Esophagus squamous epithelium (tissue), 5 donors: ENCODE measurements at places on chromosomes 12 and 14.
A peak's percentile ranks its signal among the peaks of the same experiment; 100 is the strongest.

DNA sequence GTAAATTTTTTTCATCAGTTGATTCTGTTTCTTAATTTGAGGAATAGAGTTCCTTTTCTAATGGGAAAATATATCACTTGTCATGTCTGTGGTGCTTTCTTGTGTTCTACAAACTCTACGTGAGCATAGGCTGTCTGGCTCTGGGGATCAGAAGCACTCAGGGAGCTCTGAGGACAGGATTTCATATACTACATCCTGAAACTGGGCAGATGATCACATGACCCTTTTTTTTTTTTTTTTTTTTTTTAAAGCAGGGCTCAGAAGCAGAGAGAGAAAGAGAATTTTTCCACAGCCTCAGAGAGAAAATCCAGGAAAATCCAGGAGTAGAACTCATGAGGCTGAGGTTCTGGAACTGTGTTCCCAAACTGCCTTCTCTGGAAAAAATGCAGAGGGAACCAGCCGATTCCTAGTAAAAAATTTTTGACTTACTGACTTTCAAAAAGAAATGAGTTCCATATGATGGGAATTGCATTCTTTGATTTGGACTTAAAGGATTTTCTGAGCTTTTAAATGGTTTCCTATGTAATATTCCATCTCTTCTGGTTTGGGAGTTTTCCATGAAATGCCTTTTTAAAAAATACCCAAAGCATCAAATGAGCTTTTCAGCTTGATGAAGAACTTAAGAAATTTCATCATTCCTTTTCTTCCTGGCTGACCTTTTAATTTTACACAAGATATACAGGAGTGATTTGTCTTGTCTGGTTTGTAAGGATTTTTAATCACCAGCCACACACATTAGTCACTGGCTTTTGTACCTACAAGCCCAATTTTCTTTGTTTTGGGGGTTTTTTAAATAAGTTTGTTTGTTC, 183.1 kb upstream of the HIF1A start:
- peaks cover 1% of the 10 kb centered on the region for H3K36me3 ChIP-seq
- H3K27ac ChIP-seq: peak overlapping the region; percentile 84
- H3K4me1 ChIP-seq: peaks cover 45% of the 10 kb centered on the region

- DNase-seq: no peak
- H3K36me3 ChIP-seq: no peaks in the 10 kb centered on the region
- H3K27me3 ChIP-seq: no peaks in the 10 kb centered on the region
- no peaks in the 10 kb centered on the region for H3K4me1 ChIP-seq
- H3K4me3 ChIP-seq: no peak overlapping the region
- no peak overlapping the region for H3K27ac ChIP-seq
These were observed 162.1 kb downstream of the ESRRB start for GRCh38 chr14:76537906-76538647.

DNA sequence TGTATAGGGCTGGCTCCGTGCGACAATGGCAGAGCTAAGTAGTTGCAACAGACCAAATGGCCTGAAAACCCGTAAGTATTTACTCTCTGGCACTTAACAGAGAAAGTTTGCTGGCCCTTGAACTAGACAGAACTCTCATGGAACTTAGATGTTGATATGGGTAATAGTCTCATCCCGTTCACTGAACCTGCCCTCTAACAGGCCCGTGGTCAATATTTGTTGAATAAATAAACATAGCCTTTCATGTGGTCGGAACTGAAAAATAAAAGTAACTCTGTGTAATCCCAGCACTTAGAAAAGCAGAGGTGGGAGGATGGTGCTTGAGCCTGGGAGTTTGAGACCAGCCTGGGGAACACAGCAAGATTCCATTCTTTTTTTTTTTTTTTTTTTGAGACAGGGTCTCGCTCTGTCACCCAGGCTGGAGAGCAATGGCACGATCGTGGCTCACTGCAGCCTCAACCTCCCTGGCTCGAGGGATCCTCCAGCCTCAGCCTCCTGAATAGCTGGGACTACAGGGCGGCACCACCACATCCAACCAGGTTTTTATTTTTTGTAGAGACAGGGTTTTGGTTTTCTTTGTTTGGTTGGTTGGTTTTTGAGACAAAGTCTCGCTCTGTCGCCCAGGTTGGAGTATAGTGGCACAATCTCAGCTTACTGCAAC, 29.7 kb downstream of the KDM2B start:
- peaks cover 27% of the 10 kb centered on the region for H3K36me3 ChIP-seq
- no peaks in the 10 kb centered on the region for H3K4me1 ChIP-seq
- H3K4me3 ChIP-seq: no peak overlapping the region
- no peak overlapping the region for H3K27ac ChIP-seq
- DNase-seq: no peak

DNA sequence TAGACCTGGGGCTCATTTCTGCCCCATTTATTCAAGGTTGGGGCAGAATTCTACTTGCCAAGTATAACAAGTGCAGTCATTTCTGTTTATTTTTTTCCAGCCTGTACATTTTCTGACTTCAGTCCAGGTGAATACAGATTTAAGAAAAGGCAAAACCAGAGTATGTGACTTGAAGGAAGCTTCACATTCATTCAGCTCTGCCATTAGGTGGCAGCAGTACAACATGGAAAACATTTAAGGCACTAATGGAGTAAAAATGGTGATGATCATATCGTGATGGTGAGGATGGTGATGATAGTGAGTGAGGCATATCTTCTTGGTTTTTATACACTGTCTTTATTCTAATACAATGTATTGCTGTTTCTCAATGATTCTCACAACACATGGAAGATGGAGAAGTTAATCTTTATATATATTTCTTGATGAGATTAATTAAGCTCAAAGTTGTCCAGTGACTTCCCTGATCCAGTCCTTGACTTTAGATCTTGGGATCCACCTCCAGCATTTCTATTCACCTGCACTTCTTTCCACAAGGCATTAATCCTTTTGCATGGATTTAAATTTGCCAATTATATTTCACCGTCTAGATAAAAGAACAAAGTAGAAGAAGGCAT, 176.7 kb upstream of the SEL1L start:
- H3K4me1 ChIP-seq: no peaks in the 10 kb centered on the region
- H3K36me3 ChIP-seq: no peaks in the 10 kb centered on the region
- H3K27me3 ChIP-seq: no peaks in the 10 kb centered on the region
- DNase-seq: no peak
- no peak overlapping the region for H3K4me3 ChIP-seq

- no peaks in the 10 kb centered on the region for H3K4me1 ChIP-seq
- no peak for DNase-seq
- peaks cover 4% of the 10 kb centered on the region for H3K36me3 ChIP-seq
- H3K27ac ChIP-seq: no peak overlapping the region
- no peaks in the 10 kb centered on the region for H3K27me3 ChIP-seq
These were observed 170.5 kb upstream of the GARIN2 start for GRCh38 chr14:67018720-67019119.

- no peak overlapping the region for H3K27ac ChIP-seq
- no peak for DNase-seq
- no peaks in the 10 kb centered on the region for H3K4me1 ChIP-seq
These were observed 36.0 kb downstream of the CDK17 start for GRCh38 chr12:96364092-96364700.

DNA sequence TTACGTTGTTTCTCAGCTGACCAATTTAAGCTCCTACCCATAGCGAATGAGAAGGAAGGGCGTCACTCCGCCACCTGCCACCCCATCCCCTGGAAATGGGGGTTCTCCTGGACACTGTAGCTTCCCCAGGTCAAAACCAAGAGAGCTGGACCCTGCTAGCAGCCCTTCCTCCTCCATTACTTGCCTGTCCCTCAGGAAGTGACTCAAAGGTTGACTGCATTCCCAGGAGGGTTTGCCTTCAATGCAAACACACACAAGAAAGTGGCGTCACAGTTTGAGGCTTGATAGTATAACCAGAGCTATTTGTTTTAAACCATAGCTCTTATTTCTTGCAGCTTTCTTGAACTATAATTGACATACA, 79.1 kb downstream of the KCNK13 start:
- H3K36me3 ChIP-seq: no peaks in the 10 kb centered on the region
- peaks cover 3% of the 10 kb centered on the region for H3K27me3 ChIP-seq
- no peak for DNase-seq

GRCh38 chr12:110073049-110073831, 24.9 kb upstream of the C12orf76 start:
- no peaks in the 10 kb centered on the region for H3K36me3 ChIP-seq
- peak overlapping the region; percentile 60 for H3K4me3 ChIP-seq
- H3K27me3 ChIP-seq: no peaks in the 10 kb centered on the region
- no peak overlapping the region for H3K27ac ChIP-seq
